ENCODE measurements at places on chromosomes 7 and 10.

GRCh38 chr7:26910221-26910620 lies 45.8 kb upstream of the SKAP2 start:
- peak; percentile 14 for DNase-seq

- no peak for DNase-seq
These were observed 359.2 kb downstream of the PHF14 start for GRCh38 chr7:11332865-11333228.

DNA sequence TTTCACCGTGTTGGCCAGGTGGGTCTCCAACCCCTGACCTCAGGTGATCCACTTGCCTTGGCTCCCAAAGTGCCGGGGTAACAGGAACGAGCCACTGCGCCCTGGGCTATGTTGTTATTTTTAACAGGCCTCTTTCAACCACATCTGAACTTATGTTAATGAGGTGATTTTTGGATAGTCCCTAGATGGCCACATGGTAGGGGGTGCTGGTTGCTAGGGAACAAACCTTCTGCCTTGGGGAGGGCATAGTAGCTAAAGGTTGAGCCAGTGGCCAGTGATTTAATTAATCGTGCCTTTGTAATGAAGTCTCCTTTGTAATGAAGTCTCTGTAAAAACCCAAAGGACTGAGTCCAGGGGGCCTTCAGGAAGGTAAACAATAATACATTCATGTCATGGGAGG lies 9.1 kb downstream of the COMTD1 start:
- no peak for DNase-seq

DNA sequence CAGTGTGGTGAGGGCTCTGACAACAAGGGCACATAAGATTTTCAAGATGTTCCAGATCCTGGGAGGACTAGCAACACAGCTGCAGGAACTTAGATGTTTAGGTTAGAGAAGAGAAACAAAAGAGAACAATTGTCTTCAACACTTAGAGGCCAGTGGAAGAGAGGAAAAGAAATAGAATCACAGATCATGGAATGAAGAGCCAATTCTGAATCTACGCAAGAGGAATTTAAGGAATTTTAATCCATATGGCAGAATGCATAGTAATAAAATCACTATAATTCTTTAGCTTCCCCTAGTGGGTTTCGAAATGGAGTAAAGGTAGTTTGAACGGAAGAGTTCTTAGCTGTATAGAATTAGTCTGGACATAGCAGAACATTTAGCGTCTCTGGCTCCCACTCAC lies 114.6 kb upstream of the LRRTM3 start:
- no peak for DNase-seq

DNA sequence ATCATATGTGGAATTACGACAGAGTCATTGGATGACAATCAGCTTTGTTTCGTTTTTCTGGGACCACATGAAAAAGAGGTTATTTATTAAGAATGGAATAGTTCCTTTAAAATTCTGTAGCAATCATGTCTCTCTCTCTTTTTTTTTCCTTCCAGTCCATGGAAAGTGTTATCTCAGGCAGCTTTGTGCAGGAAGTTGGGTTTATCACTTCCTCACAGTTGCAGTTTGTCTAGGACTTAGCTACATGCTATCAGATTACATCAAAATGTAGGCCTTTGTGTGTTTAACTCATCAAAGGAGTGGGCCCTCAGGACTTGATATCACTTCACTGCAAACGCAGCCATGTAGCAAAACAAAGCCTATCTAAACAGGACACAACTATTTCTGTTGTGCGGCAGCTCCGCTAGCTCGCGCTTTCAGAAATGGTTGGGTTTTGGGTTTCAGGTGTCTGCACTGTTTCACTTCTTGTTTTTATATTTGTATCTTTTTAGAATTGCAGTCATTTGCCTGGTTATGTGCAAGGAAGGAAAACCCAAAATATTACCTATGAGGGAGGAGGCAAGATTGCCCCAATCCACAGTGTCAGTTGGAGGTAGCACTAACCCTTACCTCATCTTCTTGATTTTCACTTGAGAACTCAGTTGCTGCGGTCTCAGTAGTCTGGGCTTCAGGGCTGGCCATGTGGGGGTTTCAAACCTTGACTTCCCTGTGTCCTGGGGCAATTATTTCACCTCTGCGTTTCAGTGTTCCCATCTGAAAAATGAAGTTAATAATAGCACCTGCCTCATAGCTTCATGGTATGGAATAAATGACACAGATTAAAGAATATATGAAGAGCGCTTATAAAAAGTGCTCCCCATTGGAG lies 66.7 kb downstream of the HHEX start:
- DNase-seq: no peak

- peak; percentile 79 for DNase-seq
These were observed 33.8 kb upstream of the RBM20 start for GRCh38 chr10:110610308-110610774.

DNA sequence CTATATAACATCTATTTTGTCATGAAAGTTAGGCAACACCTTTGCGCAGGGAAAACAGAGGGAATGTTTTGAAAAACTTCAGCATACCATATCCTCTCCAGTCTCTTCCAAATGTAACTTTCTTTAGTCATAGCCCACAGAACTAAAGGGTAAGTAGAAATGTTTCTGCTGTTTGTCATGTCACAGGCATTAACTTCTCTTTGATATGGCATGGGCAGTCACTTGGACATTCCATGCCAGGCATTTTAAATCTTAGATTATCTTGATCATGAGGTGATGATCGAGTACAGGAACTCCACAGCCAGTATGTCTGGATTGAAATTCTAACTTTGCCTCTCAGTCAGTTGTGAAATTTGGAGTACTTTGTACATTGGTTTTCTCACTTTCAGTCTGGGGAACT lies 27.5 kb upstream of the ETV1 start:
- no peak for DNase-seq

DNA sequence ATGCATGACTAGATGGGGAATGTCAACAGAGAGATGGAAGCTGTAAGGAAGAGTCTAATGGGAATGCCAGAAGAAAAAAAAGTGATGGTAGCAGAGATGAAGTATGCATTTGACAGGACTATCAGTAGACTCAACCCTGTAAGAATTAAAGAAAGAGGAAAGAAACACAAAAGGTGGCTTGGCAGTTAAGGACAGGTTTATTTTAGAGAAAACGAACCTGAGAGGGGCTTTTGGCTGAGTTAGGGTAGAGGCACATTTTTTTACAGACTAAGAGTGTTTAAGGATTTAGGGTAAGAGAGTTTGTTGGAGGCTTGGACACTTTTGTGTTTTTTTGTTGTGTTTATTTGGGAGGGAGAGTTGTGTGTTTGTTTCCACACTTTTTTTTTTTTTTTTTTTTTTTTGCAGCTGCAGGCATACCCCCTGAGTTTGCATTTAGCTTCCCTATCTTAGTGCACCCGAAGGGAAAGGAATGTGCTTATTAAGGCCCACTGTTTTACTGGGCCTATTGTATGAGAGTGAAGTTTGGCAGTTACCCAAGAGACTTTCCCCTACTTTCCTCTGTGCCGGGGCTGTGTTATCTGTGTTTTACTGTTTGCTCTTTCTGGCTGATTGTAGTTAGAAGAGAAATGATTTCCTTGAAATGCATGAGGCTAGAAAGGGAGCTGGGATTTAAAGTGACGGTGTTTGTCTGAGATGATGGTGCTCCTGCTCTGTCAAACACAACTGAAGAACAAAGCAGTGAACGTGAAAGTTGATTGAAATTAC lies 32.0 kb downstream of the NPVF start:
- DNase-seq: no peak

DNA sequence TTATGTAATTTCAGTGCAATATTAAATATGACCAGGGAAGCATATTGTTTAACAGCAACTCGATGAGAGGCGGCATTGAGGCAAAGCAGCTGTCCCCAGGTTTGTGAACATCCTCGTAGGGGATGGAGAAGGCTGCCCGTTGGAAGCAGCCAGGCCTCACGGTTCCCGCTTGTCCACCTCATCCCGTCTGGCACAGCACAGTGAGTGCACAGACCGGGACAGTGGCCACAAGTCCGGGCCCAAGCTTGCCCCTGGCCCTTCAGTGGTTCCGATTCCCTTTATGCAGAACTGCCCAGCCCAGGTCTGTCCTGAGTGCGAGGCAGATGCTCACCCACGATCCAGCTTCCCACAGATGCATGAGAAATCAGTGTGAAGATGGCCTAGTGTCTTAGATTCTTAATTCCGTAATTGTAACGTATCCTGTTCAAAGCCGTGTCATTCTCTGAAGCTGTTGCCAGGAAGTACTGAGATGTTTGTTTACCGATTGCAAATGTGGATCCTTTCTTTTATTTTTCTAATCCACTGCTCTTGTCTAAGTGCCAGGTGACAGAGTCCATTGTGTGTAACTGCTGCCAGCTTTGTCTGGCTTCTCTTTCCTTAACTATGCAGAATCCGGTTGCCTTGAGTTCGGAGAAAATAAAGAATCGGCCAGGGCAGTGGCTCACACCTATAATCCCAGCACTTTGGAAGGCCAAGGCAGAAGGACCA lies 35.5 kb downstream of the PFKP start:
- DNase-seq: no peak

Data from natural killer cell (primary cell).